ENCODE measurements at places on chromosomes 3 and 15.

DNA sequence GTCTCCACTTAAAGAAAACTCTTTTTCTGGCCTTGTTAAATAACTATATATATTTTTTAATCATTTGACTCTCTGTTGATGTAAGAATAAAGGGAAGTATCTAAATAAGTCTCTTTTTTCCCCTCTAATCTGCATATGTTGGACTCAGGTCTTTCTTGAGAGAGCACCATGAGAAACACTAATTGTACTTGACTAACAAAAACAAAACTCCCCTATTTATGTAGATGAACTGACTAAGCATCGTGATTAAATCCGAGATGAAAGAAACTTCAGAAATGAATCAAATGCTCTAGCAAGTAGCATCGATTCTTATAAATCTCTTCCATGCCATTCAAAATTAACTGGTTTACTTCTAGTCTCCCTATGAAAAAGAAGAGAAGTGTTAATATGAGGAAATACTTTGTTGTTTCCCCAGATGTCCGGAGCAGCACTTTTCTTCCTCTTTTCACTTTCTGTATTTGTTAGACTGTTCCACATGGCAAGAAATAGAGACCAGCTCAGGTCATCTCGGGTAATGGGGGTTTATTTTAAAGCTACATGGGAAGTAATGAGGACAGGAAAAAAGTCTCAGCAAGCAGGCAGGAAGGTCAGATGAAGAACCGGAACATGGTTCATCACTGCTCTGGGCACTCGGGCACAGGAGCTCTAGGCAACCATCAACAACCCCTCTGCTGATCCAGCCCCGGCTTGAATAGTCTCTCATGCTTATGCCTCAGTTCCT is 288.3 kb downstream of the CNTN6 start:
- DNase-seq: no peak

DNA sequence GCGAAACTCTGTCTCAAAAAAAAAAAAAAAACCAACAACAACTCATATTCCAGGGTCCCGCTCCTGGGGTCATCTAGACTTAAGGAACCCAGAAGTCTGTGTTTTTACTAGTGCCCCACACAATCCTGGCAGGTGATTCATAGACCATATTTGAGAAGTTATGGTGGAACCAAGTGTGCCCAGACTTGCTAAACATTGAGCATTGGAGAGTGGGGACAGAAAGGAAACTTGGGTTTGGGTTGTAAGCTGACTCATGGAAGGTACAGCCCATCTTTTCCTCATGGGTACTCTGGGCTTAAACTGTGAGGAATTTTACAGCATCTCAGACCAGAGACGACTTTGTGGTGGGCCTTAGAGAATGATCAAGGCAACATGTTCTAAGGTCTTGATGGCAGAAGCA is 18.3 kb upstream of the IGF2BP2 start:
- no peak for DNase-seq

DNA sequence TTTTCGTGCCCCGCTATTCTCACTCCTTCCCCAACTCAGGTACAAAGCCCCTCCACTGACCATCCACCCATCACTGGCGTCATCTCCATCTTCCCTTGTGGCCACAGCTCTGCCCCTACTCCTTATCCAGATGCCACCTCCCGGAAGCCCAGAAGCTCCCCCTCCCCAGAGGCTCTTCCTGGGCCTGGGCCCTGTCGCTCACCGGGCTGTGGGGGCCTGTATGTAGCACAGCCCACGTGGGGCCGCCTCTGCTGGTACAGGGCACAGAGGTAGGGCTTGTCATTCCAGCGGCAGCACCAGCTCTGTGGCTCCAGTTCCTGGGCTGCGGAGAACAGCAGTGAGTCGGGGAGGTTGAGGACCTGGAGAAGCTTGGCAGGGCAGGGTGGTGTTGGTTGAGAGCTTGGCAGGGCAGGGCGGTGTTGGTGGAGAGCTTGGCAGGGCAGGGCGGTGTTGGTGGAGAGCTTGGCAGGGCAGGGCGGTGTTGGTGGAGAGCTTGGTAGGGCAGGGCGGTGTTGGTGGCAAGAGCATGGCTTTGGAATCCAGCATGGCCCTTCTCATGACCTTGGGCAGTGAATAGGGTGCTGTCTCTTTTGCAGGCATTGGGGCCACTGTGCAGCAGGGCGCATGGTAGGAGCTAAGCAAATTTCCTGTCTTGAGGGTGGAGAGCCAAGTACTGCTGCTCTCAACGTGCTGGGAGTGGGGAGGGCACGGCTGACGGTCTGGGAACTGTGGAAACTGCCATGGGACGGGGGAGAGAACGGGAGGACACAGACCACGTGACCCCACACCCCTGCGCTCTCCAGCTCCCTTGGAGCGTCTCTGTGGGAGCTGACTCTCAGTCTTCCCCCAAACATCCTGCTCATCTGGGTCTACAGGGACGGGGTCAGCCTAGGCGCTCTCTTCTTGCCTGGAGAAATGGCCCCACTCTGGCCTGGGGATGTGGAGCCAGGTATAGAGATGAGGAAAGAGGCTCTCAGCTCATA is 43.4 kb downstream of the MUC20 start:
- DNase-seq: no peak

DNA sequence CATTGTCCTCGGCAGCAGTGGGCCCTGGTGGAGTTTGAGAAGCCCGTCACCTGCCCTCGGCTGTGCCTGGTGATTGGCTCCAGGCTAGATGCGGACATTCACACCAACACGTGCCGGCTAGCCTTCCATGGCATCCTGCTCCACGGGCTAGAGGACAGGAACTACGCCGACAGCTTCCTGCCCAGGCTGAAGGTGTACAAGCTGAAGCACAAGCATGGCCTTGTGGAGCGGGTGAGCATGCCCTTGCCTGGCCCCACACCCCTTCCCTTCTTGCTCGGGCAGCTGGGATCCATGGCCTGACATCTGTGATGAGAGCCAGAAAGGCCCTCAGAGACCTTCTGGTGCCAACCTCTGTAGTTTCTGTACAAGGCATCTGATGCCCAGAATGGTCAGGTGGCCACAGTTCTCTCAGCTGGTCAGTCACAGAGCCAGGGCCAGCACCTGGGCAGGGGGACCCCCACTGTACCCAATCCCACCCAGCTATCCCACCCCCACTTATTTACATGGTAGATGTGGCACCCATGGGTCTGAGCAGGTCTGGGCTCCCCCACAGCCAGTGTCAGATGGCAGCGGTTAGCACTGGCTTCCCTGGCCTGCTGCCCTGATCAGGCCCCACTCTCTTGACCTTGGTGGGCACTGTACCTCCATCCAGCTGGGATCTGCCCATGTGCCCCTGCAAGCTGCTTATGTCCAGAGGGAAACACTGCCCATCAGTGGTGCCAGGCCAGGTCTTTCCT is 124.9 kb downstream of the DNAJB8 start:
- DNase-seq: no peak

- no peak for DNase-seq
Observed at GRCh38 chr15:95162069-95162468, 930.7 kb downstream of the MCTP2 start.

- DNase-seq: no peak
Observed at GRCh38 chr3:16807391-16807790, 77.4 kb upstream of the PLCL2 start.

All from mucosa of gallbladder (tissue), 1 donor.